ENCODE measurements at places on chromosomes 4 and X. TPM values are rescaled to one million over a fixed set of nuclear protein-coding genes. Genes with fewer than 3 reads are reported as not detected.

The H2BW2 gene
- total RNA-seq: not detected

DNA sequence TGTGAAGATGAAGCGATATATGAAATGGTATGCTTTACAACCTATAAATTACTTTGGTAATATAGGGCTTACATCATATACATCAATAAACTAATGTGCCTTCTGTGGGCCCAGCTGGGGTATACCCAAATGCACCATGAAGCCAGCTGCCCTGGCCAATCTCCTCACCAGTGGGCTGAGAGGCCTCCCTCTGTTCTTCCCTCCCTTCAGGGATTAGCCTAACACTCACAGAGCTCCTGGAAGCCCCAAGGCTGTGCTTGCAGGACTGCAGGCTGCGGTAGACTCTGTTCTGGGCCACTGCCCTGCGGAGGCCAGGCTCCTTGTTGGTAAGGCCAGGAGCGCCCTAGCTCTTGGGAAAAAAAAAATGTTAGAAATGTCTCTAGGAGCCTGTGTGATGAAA, 33.9 kb downstream of the PAGE1 start:
- DNase-seq: no peak

DNA sequence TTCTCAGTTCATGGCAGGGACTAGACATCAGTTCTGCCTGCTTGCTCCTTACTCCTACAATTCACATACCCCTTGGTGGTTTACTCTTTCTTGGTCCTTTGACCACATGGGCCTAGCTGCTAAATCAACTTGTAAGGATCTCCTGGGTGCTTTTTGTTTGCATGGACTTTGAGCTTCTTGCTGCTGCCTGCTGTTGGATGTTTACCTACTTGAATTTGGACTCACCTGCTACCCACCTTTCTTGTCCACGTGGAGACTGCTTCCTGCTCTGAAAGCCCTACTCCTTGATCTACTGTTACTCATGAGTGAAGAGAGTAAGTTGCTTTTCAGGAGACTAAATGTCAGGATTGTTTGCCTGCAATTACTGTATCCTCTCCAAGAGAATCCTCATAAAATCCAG, 15.2 kb upstream of the ARHGAP24 start:
- no peak for DNase-seq

DNA sequence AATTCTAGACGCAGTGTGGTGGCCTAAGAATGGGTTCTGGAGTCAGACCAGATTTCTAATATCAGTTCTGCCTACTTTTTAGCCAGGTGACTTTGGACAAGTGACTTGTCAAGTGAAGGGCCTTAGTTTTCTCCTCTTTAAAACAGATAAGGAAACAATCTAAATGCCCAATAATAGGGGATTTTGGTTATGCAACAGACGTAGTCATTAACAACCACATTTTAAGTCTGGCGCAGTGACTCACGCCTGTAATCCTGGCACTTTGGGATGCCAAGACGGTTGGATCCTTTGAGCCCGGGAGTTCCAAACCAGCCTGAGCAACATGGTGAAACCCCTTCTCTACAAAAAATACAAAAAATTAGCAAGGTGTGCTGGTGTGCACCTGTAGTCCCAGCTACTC, 2.1 kb upstream of the ZMYM3 start:
- no peak for DNase-seq

GRCh38 chr4:115272594-115272993, 159.2 kb upstream of the NDST4 start:
- no peak for DNase-seq
